ENCODE measurements at places on chromosomes 11 and 22. TPM values are rescaled to one million over a fixed set of nuclear protein-coding genes. Genes with fewer than 3 reads are reported as not detected.

DNA sequence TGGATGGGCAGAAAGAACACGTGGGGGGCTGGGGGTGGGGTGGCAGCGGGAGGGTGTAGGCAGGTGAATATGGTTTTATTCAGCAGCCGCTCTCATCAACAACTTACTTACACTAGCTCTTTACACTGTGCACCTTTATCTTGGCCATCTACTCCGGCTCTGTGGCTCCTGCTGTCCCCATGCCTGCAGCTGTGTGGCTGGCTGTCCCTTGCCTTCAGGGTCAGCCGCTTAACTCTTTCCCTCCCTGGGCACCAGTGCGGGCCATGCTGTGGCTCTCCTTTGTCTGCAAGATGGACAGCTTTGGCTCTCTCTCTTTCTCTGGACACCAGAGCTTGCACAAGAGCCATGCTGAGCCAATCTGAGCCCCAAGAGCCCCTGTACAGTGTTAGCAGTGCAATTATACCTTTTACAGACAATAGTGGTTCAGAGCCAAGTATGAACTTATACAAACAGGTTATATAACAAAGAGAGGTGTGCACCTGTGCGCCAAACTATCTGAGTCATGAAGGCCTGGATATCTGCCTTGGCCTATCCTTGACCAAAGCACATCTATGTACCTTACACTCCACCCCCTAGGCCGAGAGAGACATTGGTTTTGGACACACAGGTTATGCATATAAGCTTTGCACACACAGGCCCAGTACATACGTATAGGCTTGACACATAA, 94.3 kb upstream of the CTSC start:
- DNase-seq, result no peak

OR56A4 gene
- total RNA-seq, result not detected

- DNase-seq, result no peak
These were observed 1.4 kb downstream of the SREBF2 start for GRCh38 chr22:41834005-41834944.

DNA sequence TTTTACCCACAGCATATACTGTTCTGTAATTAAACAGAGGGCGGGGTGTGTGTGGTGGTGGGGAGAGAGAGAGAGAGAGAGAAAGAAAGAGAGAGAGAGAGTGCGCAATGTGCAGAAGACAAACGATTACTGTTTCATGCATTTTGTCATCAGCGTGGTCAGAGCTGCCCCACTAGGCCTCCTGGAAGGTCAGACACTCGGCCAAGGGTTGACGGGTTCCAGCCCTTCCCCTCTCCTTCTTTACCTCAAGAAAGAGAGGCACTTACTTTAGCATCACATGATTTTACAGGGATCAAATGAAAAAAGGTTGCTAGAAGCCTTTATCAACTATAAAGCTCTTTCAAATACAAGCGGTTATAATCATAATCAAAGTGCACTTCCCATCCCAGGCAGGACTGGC, 269.2 kb upstream of the SORL1-AS1 start:
- no peak for DNase-seq

GRCh38 chr11:39732001-39732400, 1727.5 kb downstream of the LRRC4C start:
- no peak for DNase-seq

DNA sequence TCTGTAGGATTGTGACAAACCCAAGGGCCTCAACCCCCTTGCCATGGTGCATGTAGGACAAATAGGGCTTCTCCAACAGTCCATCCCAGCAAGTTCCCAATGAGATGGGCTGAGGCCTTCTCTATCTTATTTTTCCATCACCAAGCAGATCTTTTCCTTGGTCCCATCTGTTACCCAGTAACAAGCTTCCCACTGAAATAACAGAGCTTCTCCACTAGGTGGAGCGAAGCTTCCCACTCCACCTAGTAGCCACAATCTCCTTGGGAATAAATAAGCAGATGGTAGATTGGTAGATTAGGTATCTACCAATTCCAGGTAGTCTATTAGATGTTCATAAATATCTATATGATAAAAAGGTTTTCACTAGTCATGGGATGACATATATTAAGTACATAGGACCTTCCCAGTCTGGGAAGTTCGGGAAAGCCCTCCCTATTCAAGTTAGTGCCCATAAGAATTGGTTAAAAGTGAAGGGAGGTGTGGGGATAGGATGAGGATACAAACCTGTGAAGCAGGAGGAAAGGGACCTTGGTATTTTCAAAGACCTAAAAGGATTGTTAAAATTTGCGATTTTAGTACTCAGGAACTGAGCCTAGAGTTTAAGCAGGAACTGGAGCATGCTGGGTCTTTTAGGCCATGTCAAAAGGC, 5.9 kb upstream of the OR52L1 start:
- no peak for DNase-seq

GRCh38 chr22:33427461-33427860, 369.3 kb upstream of the SYN3 start:
- DNase-seq, result peak; percentile 52

CCDC87 gene
- not detected for total RNA-seq
